ENCODE measurements at places on chromosomes 1 and 21. TPM values are rescaled to one million over a fixed set of nuclear protein-coding genes. Genes with fewer than 3 reads are reported as not detected.

GRCh38 chr1:184427722-184428121, 40.9 kb downstream of the C1orf21 start:
- H3K4me3 ChIP-seq = no peak overlapping the region
- H3K27ac ChIP-seq = no peak overlapping the region
- no peaks in the 10 kb centered on the region for H3K27me3 ChIP-seq

GRCh38 chr1:100782473-100783039, 63.0 kb downstream of the VCAM1 start:
- no peaks in the 10 kb centered on the region for H3K4me1 ChIP-seq
- H3K27ac ChIP-seq = no peak overlapping the region
- no peak for DNase-seq
- H3K27me3 ChIP-seq = no peaks in the 10 kb centered on the region
- no peak overlapping the region for H3K4me3 ChIP-seq

DNA sequence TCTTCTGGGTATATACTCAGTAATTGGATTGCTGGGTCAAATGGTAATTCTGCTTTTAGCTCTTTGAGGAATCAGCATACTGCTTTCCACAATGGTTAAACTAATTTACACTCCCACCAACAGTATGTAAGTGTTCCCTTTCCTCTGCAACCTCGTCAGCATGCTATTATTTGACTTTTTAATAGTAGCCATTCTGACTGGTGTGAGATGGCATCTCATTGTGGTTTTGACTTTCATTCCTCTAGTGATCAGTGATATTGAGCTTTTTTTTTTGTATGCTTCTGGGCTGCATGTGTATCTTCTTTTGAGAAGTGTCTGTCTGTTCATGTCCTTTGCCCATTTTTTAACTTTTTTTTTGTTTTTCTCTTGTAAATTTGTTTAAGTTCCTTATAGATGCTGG, 279.4 kb downstream of the PTGER3 start:
- no peak overlapping the region for H3K4me3 ChIP-seq
- no peak for DNase-seq
- no peaks in the 10 kb centered on the region for H3K4me1 ChIP-seq
- H3K27ac ChIP-seq = no peak overlapping the region
- H3K27me3 ChIP-seq = no peaks in the 10 kb centered on the region

The SLC1A7 gene
- not detected for total RNA-seq

The GJA8 gene
- total RNA-seq = not detected

The FMO1 gene
- total RNA-seq = 10.2 TPM

The SH3BGR gene
- 11.0 TPM for total RNA-seq

The OR2T33 gene
- not detected for total RNA-seq

All from adrenal gland (tissue), 19 donors.